Activated naive CD8-positive, alpha-beta T cell treated with anti-CD3 and anti-CD28 coated beads, Interleukin-2, amount 10 ng/mL, durations not matched to agents 7 days and 5 days (primary cell): ENCODE measurements at places on chromosomes 3 and 15.
A peak's percentile ranks its signal among the peaks of the same experiment; 100 is the strongest.

DNA sequence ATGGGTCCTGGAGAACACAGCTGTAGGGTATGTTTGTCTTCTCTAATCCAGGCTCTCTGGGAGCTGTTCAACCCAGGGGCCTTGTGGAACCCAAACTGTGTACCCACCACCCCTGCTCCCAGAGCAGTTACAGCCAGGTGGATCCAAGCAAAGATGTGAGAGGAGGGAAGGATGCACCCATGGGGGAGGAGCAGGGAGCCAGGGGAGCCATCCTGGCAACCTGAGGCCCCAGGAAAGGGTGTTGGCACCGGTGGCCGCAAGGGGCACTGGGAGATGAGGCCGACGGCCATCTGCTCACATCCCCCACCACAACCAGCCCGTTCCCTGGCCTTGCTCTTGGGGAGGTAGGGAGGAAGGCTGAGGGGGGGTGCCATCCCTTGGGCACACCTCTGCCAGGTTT is 43.2 kb downstream of the CMTM6 start:
- DNase-seq = peak; percentile 50

- DNase-seq = peak; percentile 64
Measured at GRCh38 chr3:45978006-45978761, 17.4 kb downstream of the FYCO1 start.

DNA sequence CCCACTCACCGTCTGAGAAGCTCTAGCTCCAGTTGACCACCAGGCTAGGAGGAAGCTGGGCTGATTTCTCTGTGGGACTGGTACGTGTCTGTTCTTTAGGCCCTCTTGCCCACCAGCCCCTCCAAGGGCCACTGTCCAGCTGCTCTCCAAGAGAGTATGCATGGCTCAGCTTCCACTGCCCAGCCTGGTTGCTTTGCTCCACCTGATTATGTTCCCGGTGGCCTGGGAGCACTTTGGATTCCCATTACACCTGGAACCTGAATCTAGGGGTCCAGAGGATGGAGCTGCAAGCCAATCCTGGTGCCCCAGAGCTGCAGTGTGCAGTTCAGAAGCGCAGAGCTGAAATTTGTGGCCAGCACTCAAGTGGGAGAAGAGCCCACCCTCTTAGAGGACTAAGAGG is 402.1 kb upstream of the CNTN6 start:
- no peak for DNase-seq

- no peak for DNase-seq
Measured at GRCh38 chr3:198022604-198023003, 62.6 kb downstream of the LMLN start.

- DNase-seq = no peak
Measured at GRCh38 chr15:68204776-68205557, at the start of gene CALML4. Gene CALML4 (minus strand): TSS chr15:68205332. CDS start chr15:68205247, 85 bp downstream.

- peak; percentile 21 for DNase-seq
Measured at GRCh38 chr3:196311-197148, at the start of gene CHL1. Gene CHL1 (plus strand): TSS chr3:196763. CDS start chr3:319777, 123,014 bp downstream.

- no peak for DNase-seq
Measured at GRCh38 chr3:114154321-114154821, 24.5 kb downstream of the DRD3 start.

DNA sequence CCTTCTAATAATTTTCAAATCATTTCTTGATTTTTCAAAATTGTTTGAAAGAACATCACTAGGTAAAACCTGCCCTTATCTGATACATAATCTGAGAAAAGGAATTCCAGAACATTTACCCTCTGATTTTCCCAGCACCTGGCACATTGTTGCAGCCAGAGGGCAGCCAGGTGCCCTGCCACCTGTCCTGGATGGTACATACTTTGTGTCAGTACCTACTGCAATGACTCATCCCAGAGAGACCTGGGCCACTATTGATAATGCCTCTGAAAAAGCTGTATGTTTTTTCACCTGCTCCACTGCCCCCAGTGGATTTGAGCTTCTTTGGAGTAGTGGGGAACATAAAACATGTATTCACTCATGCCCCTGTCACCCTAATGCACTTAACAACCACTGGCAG is 648.9 kb upstream of the GBE1 start:
- DNase-seq = no peak

DNA sequence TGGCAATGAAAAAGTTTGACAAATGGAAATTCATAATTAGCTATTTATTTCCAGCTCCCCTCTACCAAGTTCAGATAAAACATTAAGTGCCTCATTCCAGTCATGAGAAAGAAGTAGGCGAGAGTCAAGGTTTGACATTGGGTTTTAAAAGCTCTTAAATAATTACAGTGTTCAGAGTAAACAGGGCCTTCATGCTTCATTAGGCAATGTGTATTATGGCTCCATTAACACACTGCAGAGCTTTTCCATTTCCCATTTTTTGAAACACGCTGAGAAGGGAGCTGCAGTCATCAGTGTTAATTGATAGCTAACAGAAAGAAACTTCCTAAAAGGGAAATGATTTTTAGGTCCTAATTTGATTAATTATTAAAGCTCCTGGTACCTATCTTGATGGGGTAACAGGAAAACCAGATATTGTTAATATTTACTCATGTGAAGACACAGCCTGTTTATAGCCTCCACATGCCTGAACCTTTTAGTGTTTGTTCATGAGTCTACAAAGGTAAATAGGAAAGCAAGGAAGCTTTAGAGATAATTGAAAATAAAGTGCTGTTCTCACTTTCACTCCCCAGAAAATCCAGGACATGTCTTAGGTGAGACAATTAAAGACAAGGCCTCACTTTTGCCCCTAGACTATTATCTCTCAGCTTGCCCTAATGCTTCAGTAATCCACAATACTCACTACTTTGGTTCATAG is 28.7 kb downstream of the SST start:
- no peak for DNase-seq

DNA sequence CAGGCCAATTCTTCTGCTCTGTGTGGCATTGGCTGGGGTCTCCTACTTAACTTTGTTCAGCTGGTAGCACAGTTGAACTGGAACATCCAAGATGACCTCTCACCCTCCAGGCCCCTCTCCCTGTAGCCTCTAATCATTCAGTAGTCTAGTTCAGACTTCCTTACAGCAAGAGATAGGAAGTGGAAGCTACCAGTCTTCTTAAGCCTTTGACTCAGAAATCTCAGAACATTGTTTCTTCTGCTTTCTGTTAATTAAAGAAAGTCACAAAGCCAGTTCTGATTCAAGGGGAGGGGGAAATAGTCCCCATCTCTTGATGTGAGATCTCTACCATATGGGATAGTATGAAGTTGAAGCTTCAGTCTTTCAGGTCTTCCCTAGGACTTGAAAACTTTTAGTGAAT is 18.8 kb upstream of the SACM1L start:
- DNase-seq = no peak

- no peak for DNase-seq
Measured at GRCh38 chr3:119293105-119293870, 895 bp upstream of the ARHGAP31 start.

- DNase-seq = no peak
Measured at GRCh38 chr3:38643592-38643991, 5.9 kb downstream of the SCN5A start.

GRCh38 chr3:45592830-45593707 is 1.5 kb upstream of the LIMD1 start:
- peak; percentile 79 for DNase-seq

DNA sequence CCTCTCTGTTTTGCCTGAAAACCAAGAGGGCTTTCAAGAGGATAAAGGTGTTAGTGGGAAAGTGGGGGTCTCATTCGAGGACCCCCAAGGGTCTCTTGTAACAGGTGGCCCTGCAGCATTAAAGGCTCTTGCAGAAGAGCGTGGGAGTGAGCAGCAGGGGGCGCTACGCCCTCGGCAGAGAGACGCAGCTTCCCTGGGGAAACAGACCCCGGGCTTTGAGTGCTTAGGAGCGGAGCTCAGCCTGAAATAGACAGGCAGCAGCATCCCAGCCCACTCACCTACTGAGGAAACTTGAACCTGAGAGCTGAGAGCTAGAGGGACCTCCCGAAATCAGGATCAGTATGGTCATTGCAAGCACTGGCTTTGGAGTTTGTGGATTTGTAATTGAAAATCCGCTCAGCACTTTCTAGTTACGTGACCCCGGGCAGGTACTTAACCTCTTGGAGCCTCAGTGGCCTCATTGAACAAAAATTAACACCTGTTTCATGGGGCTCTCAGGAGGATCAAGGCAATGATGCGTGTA is 25.7 kb downstream of the RPLP1 start:
- DNase-seq = peak; percentile 70

DNA sequence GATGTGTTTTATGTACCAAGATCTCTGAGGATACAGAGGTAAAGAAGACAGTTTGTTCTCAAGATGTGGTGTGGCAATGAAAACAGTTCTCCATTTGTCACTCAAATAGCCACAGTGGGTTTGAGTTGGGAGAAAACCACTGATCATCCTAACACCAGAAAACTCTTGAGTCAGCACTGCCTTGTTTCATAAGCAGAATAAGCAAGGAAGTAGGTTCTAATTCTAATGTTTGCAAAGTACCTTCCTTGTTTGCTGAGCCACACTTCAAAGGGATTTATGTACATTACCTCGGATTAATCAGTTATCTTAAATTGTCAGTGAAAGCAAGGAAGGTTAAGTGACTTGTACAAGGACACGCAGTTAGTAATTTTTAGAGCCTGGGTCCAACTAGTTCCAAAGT is 107.8 kb upstream of the BOC start:
- no peak for DNase-seq
